ENCODE measurements at places on chromosomes 11 and 22.

DNA sequence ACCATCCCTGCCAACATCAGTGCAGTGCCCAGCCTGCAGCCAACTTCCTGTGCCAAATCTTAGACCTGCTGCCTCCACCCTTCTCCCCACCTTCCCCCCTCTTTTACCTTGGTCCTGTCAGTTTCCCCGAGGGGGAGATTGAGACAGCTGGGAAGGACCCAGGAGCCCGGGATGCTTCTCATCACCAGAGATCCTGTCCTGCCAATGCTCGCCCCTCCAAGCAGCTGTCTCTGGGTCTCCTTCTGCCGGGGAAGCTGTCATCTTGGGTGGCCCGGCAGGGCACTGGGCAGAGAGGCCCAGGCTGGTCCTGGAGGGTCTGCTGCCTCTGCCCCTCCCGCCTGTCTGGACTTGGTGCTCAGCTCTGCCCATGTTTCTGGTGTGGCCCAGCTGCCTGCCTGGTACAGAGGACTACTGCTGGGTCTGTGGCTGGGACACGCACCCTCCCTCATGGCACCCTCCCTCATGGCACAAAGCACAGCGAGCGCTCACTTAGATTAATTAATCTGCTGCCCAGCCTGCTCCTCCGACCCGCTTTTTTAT lies 60.4 kb upstream of the THY1 start:
- no peak for DNase-seq

GRCh38 chr11:116771935-116772334 lies 852 bp downstream of the BUD13 start:
- DNase-seq = no peak

DNA sequence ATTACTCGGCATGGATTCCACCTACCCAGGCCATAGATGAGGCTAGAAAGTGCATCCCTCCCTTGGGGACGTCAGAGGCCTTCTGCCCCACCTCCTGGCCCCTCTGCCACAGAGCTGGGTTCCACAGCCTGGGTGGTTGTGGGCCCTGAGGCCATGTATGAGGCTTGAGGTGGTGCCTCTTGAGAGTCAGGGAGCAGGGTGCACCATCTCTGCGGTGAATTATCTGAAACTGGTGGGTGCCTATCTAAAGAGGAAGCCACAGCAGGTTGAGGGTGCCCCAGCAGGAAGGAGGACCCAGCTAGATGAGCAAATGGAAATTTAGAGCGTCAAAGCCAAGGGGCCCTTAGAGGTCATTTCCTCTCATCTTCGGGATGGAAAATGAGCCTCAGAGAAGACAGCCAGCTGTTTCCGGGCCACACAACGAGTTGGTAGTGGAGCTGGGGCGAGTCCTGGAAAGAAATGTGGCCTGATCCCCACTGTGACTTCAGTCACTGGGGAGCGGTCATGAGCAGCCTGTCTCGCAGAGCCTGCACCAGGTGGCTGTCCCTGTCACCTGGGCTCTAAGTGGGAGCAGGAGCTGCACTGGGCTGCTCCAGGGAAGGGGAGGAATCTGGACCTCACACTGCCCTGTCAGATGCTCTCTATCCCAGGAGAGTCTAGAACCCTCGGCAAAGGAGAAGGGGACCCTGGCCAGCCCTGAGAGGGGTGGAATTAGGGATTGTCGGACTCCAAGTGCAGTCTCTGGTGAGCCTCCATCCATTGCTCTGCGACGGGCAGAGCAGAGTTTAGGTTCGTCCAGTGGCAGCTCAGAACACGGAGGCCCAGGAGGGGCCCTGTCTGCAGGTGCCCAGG lies 7.3 kb downstream of the ADORA2A start:
- DNase-seq = no peak

DNA sequence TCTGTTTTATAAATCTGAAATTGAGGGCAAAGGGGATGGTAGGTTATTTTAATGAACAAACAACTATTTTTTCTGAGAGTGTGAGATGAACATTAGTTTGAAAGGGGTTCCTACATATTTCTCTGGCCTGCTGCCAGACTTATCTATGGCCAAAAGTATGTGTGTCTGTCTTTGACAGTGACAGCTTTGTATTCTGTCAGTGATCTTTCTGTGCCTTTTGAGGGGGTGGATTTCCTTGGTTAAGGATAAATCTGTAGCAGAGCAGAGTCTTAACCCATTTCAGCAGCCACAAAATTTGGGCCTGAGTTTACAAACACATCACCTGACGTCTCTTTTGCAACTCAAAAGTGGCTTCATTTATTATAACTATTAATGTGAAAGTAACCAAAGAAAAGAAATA lies 30.9 kb downstream of the ZFTA start:
- no peak for DNase-seq

DNA sequence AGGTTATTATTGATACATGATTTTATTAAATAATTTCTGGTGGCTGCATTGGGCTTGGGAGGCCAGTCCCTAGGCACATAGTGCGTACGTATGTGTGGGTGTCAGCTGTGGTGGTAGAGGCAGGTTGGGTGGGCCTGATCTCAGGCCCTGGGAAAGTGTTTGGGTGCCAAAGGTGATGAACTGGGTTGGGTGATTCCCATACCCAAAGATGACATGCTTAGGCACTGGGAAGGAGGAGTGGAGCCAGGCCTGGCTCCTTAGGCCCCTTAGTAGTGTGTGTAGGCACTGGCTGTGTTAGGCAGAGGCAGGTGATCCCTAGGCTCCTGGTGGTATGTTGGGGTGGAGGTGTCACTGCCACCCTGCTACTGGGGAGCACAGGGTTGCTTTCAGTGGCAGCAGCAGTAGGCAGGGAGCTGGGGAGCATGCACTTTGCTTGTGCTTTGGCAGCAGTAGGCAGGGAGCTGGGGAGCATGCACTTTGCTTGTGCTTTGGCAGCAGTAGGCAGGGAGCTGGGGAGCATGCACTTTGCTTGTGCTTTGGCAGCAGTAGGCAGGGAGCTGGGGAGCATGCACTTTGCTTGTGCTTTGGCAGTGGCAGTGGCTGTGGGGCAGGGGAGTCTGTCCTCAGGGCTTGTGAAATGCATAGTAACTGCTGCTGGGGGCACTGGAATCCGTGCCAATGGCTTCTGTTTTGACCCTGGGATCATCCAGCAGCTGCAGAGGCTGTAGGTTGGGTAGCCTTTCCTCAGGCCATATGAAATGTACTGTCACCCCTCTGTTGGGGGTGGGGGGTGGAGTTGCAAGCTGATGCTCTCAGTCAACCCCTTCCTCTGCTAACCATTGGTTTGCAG lies 84.4 kb downstream of the RRM1 start:
- no peak for DNase-seq

GRCh38 chr11:10657308-10658271 lies 36.0 kb downstream of the IRAG1 start:
- DNase-seq = no peak

DNA sequence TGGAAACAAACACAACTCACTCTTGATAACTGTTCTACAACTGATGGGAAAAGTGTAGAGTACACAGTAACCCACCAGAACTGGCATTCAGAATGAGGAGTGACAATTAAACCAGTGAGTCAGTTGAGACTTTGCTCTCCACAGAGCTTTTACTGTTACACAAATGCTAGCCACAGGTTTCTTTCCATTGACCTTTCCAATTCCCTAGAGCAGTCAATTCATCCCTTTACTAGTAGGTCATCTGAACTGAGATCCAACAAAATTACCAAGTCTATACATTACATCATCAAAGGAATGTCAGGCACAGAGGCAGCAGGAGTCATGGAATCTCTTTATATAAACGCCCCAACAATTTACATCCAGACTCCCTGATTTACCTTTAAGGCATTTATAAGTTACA lies 65.9 kb downstream of the PHF21A start:
- no peak for DNase-seq

GRCh38 chr11:9250139-9250582 lies 15.0 kb downstream of the DENND5A start:
- DNase-seq = no peak

- DNase-seq = no peak
Observed at GRCh38 chr22:43838161-43838560, 24.2 kb downstream of the SULT4A1 start.

DNA sequence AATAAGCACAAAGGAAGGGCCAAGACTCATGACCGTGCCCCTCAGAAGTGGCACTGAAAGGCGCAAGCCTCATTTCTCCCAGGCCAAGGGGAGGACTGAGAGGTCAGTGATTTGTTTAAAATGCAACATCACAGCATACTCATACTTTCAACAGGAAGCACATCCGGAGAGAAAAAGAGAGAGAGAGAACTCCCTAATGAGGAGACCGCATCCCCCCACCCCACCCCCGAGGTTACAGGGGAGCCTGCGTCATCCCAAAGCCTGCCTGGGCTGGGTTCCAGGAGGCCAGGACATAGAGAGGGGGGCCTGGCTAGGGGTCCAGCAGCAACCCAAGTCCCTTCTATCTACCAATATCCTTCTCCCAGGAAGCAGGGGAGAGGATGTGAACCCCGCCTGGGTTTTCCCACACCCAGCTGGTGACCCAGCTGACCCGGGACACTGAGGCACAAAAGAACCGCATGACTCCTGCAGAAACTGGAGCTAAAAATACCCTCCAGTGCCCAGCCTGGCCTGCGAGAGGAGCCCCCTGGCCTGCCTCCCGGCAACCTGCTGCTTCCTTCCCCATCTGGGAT lies 3.8 kb downstream of the CSNK1E start:
- DNase-seq = no peak

- DNase-seq = no peak
Observed at GRCh38 chr22:33051960-33052839, 6.0 kb downstream of the SYN3 start.

- DNase-seq = no peak
Observed at GRCh38 chr11:36791957-36792356, 193.9 kb upstream of the RAG2 start.

GRCh38 chr11:4863876-4864275 lies 14.9 kb upstream of the OR51S1 start:
- no peak for DNase-seq

- DNase-seq = no peak
Observed at GRCh38 chr11:77191823-77192495, 63.9 kb downstream of the MYO7A start.

DNA sequence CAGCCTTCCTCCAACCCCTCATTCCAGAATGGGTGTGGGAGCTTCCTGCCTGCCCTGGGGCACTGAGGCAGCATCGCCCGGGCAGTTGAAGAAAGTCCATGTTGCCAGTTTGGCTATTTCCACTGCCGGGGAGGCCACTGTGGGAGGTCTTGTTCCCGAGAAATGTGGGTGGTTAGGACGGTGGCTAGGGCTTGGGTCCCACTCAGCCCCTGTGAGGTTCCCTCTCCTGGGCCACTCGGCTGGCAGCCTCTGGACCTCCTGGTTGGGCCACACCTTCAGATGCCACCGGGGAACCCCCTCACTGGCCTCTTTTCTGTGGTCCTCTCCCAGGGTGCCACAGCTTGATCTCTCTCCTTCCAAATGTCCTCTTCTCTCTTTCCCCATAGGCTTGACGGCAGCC lies 5.1 kb upstream of the PPP6R3 start:
- DNase-seq = no peak

- DNase-seq = no peak
Observed at GRCh38 chr11:69138265-69138664, 17.5 kb upstream of the SMIM38 start.

DNA sequence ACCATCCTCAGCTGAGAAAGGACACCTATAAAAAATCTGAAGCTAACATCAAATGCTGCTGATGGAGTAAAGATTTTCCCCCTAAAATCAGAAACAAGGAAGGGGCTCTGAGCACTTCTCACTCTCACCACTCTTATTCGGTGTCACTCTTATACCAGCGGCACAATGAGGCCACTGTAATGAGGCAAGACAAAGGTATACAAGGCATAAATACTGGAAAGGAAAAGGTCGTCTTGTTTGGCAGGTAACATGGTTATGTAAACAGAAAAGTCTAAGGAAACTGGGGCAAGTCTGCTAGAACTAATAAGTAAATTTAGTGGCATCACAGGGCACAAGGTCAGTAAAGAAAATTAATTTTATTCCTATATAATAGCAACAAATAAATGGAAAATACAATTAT lies 8.1 kb upstream of the MOB2 start:
- DNase-seq = no peak

GRCh38 chr11:117489999-117490679 lies 162.5 kb downstream of the CEP164 start:
- no peak for DNase-seq

GRCh38 chr11:12200991-12201985 lies 90.9 kb downstream of the MICAL2 start:
- no peak for DNase-seq

GRCh38 chr11:115462004-115462541 lies 42.1 kb downstream of the CADM1 start:
- DNase-seq = no peak

DNA sequence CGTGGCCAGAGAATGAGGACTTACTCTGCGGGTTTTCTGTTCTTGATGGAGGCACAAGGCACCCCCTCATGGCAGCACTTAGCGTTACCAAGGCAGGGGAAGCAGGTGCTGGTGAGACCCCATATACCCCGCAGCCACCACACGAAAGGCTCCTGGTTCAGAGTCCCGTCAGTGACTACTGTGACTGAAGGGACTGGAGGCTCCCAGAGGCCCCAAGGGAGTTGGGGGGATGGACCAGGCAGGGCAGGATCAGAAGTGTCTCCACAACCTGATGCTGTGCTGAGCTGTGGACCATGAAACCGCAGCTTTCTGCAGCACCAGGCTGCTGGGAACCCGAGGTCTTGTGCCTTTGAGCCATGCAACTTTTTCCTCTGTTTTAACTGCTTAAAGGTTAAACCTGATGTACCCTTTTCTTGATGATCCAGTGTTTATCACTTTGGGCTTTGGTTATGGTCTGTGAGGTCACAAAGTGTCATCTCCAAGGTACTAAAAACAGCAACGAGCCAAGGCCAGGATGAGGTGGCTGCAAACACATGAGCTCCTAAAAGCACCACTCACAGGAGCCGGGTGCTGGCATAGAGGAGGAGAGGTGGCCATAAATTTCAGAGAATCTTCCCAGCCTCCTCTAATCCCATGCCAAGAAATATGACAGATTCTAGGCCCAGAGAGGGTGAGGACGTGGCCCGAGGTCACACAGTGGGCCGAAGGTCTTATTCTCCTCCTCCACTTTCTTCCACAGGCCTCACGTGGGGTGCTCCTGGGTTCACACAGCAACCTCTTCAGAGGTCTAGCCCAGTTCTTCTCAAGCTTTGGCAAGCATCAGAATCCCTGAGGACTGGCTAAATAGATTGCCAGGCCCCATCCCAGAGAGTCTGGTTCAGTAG lies 4.2 kb upstream of the LRRC32 start:
- no peak for DNase-seq

DNA sequence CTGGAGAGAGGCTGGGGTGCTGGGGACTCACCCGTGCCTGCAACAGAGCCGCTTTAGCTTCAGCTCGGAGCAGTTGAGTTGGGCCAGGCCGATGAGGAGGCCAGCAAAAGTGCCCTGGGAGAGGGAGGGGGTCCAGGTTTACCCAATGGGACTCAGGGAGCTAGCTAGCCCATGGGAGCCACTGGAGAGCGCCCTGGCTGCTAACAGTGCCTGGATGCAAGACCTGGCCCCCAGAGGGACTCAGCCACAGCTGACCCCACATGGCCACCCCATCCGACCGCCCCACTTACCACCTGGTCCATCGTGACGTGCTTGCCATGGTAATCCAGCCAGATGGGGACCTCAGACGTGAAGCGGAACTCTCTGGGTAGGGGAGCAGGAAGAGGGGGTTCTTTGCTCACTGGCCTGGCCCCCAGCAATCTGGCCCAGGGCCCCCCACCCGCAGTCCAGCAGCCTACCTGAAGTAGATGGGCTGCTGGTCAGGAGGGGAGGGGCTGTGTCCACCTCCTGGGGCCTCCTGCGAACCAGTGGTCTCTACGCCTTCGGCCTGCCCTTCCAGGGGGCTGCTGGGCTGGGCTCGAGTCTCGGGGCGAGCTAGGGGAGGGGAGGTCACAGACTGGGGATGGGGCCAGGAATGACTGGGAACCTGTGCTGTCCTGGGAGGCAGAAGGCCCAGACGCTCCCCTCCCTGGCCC lies 19.1 kb upstream of the EHD1 start:
- DNase-seq = no peak

GRCh38 chr11:66787934-66788758 lies 55.1 kb upstream of the RCE1 start:
- no peak for DNase-seq

GRCh38 chr11:69718912-69719311 lies 15.1 kb upstream of the FGF19 start:
- DNase-seq = no peak
